Non-pigmented ciliary epithelial cell (primary cell): ENCODE measurements at places on chromosomes 16 and 17.

- DNase-seq: no peak
Observed at GRCh38 chr17:4109449-4109848, 33.4 kb downstream of the ZZEF1 start.

DNA sequence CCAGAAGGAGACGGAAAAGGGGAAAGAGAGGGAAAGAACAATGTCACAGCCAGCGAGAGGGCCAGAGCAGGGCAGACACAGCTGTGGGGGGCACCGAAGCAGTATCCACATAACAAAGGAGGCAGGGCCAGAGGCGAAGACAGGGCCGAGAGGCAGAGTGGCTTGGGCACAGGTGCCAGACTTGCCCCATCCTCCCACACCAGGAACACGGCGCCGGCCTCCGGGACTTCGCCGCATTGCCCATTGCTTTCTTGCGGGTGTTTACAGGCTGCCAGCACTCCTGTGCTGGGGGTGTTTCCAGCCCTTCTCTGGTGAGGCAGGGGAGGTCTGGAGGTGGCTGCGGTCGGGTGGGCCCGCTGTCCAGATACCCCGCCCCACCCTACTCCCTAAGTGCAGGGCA, 78.0 kb downstream of the ENGASE start:
- DNase-seq: no peak

DNA sequence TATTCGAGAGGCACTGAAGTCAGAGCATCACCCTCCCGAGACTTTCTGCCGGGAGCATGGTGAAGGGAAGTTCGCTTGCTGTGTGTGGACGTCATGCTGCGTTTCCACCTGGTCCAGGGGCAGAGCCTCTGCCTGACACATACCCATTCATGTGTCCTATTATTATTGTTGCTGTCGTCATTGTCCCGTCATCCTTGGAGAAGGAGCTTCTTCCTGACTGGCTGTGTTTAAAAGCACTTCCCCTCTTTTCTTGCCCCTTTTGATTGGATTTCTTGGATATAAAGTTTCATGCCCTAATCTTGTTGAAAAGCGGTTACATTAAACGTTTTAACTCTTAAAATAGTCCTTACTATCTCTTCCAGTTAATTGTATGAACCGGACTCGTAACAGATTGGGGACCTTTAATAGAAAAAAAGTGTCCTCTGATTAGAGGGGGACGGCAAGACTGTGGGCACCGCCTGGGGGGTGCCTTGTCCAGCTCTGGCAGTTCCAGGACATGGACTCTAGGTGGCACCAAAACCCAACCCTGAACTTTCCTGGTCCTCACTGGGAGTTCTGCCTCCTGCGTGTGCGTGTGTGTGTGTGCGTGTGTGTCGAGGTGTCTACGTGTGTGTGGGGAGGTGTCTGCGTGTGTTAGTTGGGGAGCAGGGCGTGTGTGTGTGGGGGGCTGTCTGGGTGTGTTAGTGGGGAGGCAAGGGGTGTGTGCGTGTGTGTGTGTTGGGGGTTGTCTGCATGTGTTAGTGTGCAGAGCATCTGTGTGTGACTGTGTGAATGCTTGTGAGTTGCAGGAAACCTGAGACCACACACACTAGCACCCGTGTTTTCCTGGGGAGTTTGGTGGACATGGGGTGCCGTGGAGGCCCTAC, 133.3 kb upstream of the CIBAR2 start:
- no peak for DNase-seq

DNA sequence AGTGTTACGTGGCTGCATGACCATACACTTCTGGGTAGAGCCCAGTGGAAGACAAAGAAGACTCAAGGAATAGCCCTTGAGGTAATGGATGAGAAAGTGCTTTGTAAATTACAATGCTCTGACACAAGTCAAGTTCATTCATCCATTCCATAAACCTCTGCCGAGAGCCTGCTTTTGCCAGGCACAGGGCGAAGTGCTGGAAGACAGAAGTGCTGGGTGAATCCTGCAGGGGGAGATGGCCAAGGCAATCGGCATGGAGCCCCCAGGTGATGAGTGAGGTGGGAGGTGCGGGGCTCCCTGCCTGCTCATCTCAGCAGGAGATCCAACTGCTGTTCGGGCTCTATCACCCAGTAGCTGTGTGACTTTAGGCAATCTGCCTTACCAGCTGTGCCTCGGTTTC, 2.8 kb upstream of the SOCS3 start:
- DNase-seq: no peak

GRCh38 chr16:20681821-20682760, 15.4 kb downstream of the ACSM1 start:
- no peak for DNase-seq

GRCh38 chr17:4636474-4637100, 4.9 kb downstream of the ALOX15 start:
- DNase-seq: no peak

DNA sequence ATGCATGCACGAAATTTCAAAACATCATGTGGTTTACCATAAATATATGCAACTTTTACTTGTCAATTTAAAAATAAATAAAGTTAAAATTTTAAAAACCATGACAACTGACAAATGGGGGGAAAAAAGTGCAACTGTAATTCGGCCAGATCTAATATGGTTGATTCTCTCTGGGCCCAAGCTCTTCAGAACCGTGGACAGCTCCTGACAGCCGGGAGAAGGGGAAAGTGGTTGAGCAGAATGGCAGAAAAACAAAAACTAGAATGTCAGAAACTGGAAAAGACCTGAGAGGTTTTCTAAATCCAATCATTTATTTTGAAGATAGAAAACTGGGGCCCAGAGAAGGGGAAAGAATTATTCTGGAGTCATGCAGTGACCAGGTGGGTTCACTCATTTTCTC, 126.6 kb downstream of the TMEM132E start:
- no peak for DNase-seq

- DNase-seq: no peak
Observed at GRCh38 chr17:77864234-77865111, 94.0 kb upstream of the TNRC6C start.

GRCh38 chr17:32536736-32537643, 50.2 kb downstream of the CDK5R1 start:
- no peak for DNase-seq

DNA sequence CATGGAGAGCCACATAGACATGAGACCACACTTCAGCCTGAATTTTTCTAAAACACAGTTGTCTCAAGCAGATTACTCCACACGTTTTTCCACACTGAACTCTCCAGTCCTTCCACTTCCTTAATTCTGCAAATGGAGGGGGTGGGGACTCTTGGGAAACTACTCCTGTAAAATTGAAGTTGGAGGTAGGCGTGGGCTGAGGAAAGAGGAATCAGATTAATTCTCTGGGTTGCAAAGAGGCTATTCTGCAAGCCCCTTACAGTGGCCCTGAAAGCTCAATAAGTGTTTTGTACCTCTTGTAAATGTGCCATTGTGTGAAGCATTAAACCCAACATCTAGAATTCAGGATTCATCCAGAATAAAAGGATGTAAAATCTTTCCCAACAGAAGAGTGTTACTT, 9.6 kb downstream of the MARVELD3 start:
- DNase-seq: no peak

DNA sequence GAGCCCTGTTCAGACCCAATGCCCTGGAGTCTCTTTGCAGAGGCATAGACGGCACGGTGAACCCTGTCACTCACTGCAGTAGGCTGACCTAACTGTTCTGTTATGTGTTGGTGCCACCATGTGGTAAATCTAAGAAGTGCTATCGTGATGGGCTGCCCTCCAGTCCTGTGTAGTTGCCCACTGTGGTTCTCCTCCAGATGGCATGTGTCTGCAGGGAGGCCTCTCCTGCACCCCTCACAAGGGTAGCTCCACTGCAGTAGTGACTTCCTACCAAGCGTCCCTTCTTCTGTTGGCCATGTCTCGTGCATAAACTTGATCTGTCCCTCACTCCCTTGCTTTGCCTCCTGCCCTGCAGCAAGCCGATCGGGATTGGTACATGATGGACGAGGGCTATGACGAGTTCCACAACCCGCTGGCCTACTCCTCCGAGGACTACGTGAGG, 5.8 kb downstream of the DHX38 start:
- peak; percentile 8 for DNase-seq

GRCh38 chr16:31087971-31088370, 772 bp downstream of the PRSS53 start:
- no peak for DNase-seq

DNA sequence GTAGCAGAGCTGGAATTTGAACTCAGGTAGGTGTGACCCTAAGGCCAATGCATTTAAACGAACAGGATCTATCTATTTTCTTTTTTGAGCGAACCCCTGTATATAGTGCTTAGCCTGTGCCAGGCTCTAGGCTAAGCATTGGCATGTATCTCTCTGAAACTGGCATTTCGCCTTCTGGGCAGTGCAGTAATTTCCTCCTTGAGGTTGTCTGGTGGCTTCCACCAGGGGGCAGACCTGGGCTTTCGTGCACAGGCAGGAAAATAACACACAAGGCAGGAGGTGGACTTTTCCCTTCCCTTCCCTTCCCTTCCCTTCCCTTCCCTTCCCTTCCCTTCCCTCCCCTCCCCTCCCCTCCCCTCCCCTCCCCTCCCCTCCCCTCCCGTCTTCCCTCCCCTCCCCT, 34.4 kb upstream of the PRKCB start:
- peak; percentile 4 for DNase-seq

- DNase-seq: no peak
Observed at GRCh38 chr17:27541301-27542023, 85.2 kb downstream of the KSR1 start.

DNA sequence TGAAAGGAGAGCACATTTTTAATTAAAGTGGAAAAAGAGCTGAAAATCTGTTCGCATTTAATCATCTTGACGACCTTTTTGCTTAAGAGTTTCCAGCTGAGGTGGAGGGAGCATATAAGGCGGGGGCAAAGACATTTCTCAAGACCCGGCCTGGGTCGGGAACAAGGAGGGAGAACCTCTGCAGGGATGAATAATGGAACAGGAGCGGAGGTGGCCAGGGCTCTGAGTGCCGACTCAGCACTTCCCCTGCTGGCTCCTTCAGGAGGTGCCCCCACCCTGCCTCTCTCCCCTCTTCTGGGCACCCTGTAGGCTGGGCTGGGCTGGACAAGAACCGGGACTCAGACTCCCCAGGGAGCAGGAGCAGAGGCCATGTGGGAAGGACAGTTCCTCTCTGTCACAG, 7.9 kb upstream of the NGFR start:
- no peak for DNase-seq
